ENCODE measurements at places on chromosomes 4 and X. TPM values are rescaled to one million over a fixed set of nuclear protein-coding genes. Genes with fewer than 3 reads are reported as not detected.

GNL3L gene
- total RNA-seq = 32.7 TPM

TMPRSS11D gene
- total RNA-seq = not detected

GAGE2A gene
- not detected for total RNA-seq

FIP1L1 gene
- 55.6 TPM for total RNA-seq

CENPVL3 gene
- total RNA-seq = 2.1 TPM

TCEAL2 gene
- 11.1 TPM for total RNA-seq

NWD2 gene
- total RNA-seq = not detected

ADGRA3 gene
- total RNA-seq = 20.1 TPM

TAF7L gene
- total RNA-seq = 0.31 TPM

LONRF3 gene
- total RNA-seq = 12.4 TPM

TECRL gene
- not detected for total RNA-seq

TMPRSS11F gene
- not detected for total RNA-seq

WWC2 gene
- 32.0 TPM for total RNA-seq

RAB40A gene
- total RNA-seq = 0.36 TPM

ZNF182 gene
- total RNA-seq = 7.0 TPM

KLHL13 gene
- 1.7 TPM for total RNA-seq

RIPPLY1 gene
- not detected for total RNA-seq

All from endothelial cell (in vitro differentiated cells).